ENCODE measurements at places on chromosomes 3 and 15. TPM values are rescaled to one million over a fixed set of nuclear protein-coding genes. Genes with fewer than 3 reads are reported as not detected.

DNA sequence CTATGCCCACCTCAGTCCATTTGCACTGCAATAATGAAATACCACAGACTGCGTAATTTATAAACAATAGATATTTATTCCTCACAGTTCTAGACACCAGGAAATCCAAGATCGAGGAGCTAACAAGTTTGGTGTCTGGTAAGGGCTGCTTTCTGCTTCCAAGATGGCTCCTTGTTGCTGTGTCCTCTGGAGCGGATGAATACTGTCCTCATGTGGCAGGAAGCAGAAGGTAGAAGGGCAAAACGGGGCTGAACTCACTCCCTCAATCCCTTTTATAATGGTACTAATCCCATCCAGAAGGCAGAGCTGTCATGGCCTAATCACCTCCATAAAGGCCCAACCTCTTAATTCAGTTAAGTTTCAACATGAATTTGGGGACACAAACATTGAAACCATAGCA is 75.3 kb downstream of the P2RY1 start:
- DNase-seq = no peak

- DNase-seq = no peak
Measured at GRCh38 chr3:117566926-117567325, 857.3 kb downstream of the TUSC7 start.

DNA sequence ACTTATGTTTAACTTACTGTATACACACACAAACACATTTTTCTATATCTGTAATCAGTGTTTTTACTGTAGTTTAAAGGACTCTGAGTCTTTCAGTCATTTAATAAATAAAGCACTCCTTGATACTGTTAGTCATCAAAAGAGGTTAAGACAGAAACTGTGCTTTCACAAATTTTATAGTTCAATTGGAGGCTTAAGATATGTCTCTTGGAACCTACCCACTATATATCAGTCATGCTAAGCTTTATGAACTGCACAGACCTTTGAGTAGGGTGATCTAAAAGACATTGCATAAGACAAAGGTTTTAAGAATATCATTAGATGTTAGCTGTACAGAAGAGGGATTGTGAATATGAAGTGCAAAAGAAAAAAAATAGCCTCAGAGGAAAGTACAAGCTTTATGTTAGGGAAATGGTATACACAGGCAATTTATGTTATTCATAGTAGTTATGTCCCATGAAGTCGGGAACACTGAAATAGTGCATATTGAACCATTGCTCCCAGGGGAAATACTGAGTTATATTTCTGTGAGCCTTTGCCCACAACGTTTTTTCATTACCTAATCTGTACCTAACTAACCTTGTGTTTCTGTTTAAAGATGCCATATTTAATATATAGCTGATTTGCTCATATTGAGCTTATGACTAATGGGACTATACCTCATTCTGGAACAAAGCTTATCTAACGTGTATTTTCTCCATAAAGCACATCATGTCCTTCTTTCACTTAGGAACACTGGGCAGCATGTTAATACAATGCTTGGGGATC is 19.7 kb downstream of the CHMP2B start:
- no peak for DNase-seq

DNA sequence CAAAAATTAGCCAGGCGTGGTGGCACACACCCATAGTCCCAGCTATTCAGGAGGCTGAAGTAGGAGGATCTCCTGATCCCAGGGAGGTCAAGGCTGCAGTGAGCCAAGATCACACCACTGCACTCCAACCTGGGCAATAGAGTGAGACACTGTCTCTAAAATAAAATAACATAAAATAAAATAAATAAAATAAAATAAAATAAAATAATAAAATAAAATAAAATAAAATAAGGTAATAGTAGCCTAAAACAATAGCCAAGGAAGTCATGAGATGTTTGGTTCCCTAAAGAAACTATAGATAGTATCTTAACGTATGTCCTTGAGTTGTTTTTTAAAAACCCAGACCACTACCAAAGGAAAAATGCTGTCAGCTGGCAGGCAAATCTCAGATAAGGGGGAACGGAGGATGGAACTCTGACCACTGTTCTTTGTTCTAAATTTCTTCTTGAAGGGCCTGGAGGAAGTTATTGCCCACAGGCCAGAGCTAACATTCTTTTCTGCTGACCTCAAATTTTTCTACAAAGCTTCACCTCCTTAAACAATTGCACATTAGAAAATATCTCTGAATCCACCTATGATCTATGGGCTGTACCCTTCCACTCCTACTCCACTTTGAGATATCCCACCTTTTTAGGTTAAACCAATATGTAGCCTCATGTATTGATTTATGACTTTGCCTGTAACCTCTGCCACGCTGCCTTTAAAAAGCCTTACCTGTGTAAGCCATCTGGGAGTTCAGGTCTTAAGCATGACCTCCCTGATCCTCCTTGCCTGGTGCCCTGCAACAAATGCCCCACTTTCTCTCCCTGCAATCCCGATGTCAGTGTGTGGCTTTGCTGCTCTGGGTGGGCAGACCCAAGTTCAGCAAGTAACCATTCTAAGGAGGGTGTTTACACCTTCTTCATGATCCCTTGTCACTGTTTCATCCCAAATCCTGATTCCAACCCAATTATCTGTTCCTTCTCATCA is 126.2 kb upstream of the BHLHE40 start:
- no peak for DNase-seq

DNA sequence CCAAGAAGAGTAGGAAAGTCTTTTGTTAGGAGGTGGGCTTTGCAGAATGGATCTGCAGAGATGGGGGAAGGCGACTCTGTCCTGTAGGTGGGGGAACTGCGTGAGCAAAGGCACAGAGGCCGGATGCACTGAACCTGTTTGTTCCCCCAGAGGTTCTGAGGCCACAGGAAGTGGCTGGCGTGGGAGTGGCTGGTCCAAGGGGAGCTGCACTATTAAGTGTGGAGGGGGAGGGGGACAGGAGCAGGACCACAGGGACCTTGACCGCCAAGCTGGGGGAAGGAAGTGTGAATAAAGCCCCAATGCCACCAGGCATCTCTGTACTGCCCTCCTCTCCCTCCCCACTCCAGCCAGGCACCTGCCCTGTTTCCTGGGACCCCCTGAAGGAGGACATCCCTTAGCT is 51.8 kb downstream of the CYP11A1 start:
- DNase-seq = no peak

- no peak for DNase-seq
Measured at GRCh38 chr3:190738636-190739155, 123.8 kb downstream of the GMNC start.

- peak; percentile 87 for DNase-seq
Measured at GRCh38 chr15:73800662-73801345, 47.7 kb upstream of the INSYN1 start.

Gene USP19
- total RNA-seq = 55.5 TPM

Gene TRIM42
- not detected for total RNA-seq

Gene HERC2
- 42.1 TPM for total RNA-seq

Gene TM6SF1
- total RNA-seq = 6.8 TPM

All from Right ventricle myocardium superior (tissue), 1 donor.